ENCODE measurements at places on chromosomes 6 and 20. TPM values are rescaled to one million over a fixed set of nuclear protein-coding genes. Genes with fewer than 3 reads are reported as not detected.
A peak's percentile ranks its signal among the peaks of the same experiment; 100 is the strongest.

Gene GNMT
- total RNA-seq: 0.41 TPM

- no peak for DNase-seq
Observed at GRCh38 chr6:16698162-16698533, 63.1 kb downstream of the ATXN1 start.

Gene PRDM13
- total RNA-seq: not detected

Gene BHLHE23
- not detected for total RNA-seq

DNA sequence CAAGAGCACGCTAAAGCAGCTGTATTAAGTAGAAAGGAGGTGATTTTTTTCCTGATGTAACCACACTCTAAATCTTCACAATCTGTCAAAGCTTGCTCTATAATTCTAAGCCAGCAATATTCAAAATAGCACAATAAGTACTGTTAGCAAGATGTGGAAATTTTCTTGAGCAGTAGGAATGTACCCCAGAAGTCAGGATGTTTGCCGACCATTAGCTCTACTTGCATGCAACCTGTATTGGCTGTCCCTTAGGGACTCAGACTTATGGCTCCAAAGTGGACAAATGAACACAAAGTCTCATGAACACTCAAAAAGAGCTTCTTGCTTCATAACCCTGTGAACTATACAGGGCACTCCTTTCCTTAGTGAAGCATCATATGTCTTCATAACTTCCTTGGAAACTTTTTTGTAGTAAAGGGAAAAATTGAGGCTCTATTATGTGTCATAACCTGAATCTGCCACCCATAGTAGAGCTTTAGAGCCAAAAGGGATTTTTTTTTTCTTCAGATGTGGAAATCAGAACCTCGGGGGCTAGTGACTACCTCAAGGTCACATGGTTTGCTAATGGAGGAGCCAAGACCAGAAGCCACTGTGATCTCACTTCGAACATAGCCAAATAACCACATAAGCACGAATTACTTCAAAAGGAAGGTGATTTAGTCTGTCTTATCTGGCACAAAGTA, 54.5 kb downstream of the ADGRG6 start:
- no peak for DNase-seq

GRCh38 chr20:49685809-49686208, 27.9 kb downstream of the B4GALT5 start:
- no peak for DNase-seq

- no peak for DNase-seq
Observed at GRCh38 chr20:50523552-50524167, 13.5 kb downstream of the PTPN1 start.

- DNase-seq: no peak
Observed at GRCh38 chr6:166777096-166777630, 150.1 kb upstream of the RPS6KA2 start.

DNA sequence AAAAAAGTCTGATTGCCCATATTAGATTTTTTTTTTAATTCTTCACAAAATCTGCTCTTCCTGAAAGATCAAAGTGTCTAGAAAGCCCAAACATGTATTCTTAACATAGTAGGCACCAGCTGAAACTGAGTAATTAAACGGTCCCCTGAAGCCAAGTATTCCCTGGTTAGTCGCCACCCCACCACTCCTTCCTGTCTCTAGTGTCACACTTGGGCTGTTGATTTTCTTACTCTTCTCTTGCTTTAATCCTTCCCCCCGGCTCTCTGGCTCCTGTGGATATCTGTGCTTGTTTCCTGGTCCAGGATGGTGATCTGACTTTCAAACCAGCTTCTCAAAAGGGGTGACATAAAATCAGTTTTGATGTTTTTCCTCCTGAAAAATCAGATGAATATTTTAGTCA, 162.9 kb downstream of the QKI start:
- DNase-seq: no peak

GRCh38 chr6:55497694-55498093, 81.3 kb downstream of the HMGCLL1 start:
- no peak for DNase-seq

DNA sequence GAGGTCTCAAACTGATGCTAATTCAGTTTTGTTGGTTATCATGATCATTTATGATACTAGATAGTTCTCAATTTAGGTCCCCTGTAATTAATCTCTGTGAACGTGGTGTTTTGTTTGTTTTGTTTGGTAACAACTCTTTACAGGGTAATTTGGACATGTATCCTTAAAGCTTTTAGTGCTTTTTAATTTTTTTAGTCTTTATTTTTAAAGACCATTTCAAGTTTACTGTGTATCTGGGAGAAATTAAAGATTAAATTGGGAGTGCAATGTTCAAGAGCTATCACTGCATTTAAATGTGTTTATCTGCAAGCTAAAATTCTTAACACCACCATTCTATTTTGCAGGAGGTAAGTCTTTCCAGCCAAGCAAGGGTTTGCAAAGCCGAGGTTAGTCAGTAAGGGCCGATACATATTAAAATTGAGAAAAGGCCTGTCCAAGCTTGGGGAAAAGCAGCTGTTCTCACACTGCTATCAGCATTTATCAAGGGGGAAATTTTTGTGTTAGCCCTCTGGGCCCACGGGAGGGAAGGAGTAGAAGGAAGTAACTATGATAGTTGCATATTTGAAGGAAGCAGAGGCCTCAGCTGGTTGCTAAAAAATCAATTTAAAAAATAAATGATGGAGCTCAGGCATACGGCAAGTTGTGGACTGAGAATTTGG, 59.3 kb upstream of the ZNF217 start:
- no peak for DNase-seq

DNA sequence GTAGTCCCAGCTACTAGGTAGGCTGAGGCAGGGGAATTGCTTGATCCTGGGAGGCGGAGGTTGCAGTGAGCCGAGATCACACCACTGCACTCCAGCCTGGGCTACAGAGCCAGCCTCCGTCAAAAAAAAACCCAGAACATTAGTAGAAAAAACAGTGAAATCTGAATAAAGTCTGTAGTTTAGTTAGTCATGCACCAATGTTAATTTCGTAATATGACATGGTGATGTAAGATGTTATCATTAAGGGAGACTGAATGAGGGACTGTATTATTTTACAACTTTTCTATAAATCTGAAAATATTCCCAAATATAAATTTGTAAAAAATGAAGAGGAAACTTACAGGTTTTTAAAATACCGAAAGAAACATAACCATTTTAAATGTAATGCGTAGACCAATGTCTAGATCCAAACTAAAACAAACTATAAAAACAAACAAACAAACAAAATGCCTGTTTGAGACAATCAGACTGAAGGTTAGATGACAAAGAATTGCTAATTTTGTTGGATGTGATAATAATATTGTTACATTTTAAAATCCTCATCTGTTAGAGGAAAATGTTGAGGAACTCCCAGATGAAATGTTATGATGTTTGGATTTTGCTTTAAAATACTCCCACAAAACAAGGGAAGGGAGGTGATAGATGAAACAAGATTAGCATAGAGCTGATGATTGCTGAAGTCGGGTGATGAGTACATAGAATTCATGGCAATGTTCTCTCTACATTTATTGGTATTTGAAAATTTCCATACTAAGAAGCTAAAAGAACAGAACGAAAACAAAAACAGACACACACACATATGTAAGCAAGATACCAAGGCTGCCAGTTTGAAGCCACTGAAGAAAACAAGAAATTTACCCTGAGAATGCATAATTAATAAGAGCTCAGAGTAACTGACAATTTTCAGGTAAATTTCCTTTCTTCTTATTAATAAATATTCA, 1.8 kb downstream of the GSTA4 start:
- peak; percentile 31 for DNase-seq

DNA sequence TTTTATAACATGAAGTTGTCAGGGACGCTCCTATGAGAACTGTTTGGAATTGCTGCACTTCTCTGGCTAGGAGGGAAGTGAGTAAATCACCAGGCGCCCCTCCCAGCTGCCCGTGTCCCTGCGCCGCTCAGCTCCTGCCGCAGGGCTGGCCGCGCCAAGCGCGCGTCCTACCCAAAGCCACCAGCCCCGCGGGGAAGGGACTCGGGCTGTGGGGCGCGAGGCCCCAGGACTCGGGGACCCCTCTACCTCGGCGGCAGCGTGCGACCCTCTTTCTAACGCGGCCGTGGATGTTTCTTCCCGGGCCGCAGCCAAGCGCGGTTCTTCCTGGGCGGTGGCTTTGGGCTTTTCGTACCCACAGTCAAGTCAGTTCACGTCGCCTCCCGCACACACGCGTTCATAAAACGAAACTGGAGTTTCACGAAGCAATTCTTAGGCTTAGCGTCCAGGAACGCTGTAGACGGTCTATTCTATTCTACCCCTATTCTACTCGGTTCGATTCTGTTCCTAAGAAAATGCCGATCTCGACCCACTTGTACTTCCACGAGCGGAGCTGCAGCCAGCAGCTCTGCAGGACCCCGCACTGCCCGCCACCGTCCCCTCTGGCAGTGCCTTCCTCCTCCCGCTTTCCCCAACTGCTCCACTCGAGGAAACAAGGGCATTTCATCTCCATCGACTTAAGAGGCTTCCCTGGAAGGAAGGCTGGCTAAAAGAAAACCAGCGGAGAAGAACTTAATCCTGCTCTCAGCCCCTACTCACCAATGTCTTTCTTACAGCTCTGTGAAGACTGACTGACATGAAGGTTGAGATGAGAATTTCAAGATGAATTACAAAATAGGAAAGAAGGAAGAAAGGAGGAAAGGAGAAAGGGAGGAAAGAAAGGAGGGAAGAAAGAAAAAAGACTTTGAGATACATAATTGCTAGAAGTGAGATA, 15.4 kb downstream of the FOXC1 start:
- DNase-seq: peak; percentile 64

Gene RIMS1
- 2.3 TPM for total RNA-seq

- DNase-seq: no peak
Observed at GRCh38 chr6:85186546-85187175, 263.2 kb upstream of the NT5E start.

DNA sequence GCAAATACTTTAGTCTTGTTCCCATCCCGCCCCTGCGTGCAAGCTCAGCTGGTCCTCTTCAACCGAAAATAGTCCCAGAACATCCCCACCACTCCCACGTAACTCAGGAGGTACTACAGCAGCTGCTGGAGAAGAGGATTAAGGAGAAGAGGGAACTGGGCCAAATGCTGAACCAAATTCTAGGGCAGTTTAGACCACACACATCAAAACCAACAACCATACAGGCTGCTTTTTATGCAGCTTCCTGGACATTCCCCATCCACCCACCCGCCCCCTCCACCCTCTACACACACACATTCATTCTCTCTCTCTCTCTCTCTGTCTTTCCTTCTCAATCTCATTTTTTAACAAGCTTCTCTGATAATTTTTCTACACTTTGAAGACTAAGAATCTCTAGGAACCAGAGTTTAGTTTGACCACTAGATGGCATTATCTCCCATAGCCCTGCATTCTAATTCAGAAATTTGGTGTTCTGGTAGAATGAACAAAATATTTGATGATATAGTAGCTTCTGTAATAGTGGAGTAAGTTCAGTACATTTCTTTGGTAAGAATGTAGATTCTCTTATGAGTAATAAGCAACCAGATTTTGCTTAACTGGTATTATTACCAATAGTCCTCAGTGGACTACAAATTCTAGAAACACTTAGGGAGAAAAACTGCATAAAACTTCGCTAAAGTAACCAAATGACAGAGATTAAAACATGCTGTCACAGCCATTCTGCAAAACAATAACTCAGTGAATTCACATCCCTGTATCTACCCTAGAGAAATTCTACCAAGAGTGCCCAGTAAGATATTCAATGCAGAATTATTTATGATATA, 52.1 kb upstream of the BEND6 start:
- peak; percentile 94 for DNase-seq

DNA sequence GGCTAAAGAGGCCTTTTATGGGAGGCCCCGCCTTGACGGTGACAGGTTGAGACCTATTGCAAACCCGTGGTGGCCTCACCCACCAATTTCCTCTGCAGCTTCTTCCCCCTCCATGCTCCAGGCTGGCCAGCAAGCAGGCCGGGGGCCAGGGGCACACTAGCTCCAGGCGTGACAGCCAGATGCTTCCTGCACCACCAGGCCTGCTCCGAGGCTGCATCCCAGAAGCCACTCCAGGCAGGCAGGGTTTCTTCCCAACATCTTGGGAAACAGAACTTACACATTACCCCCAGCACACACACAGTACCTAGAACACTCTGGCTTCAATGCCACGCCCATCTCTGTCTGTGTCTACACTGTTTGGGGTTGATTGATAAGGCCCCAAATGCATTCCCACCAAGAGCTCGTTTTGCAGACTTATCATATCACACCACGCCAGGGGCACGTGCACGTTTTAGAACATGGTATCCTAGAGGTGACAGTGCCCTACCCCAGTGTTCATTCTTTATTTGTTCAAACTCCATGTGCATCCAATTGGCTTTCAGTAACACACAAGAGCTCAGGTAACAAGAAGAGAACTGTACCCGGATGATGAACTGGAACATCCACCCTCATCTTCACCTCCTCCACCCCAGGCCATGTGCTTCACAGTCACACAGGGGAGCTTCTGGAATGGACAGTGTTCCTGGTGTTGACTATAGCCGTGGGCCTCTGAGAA, 221.4 kb upstream of the RREB1 start:
- no peak for DNase-seq

DNA sequence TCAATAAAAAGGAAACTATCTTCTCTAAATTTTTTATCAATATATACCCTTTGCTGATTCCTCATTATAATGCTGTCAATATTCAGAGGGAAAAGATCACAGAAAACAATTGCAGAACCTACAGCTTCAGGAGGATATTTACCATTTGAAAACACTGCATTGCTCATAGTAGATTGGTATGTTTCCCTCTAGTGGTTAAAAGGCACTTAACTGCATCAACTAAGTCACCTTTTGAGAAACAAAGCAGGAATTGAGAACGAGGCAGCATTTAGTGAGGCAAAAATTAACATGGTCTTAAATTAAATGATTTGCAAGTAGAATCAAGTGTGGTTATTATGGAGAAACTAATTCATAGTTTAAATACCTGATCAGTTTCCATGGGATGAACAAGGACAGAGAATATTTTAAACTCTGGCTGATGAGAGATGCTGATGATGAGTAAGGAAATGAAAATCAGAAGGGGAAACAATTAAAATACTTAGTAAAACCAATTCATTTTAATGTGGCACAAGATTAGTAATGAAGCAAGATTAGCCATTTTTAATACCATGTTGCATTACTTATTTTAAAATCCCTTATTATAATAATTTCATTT, 642.1 kb downstream of the EPHA7 start:
- DNase-seq: peak; percentile 57

- DNase-seq: peak; percentile 9
Observed at GRCh38 chr6:138088326-138088762, 18.9 kb downstream of the PERP start.

- DNase-seq: no peak
Observed at GRCh38 chr6:96194675-96195074, 178.9 kb downstream of the FUT9 start.

GRCh38 chr20:35165221-35166185, 6.4 kb upstream of the PROCR start:
- DNase-seq: no peak

GRCh38 chr6:7468382-7469081, 72.9 kb upstream of the DSP start:
- peak; percentile 12 for DNase-seq

Gene IFT52
- total RNA-seq: 26.2 TPM

Data from tongue (tissue), 3 donors.